ENCODE measurements at places on chromosomes 5 and 9.

DNA sequence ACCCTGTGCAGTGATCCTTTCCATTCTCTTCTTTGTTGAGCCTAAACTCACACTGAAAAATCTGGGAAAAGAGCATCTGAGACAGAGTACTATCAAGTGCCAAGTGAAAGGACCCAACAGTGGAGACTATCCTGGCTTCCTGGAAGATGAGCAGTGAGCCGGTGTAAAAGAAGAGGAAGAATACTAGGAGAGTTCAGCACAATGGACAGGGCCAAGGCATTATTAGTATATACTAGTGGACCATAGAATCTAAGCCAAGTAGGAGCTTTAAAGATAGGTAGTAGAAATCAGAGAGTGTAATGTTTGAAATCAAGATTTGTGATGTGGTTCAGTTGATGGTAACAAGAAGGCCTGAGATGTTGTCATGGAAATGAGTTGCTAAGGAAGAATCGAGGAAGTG, 140.8 kb downstream of the CAMK4 start:
- peak; percentile 8 for DNase-seq

- no peak for DNase-seq
Measured at GRCh38 chr5:178378527-178379484, 146.2 kb upstream of the PHYKPL start.

GRCh38 chr9:124590889-124591641, 83.9 kb upstream of the NR5A1 start:
- no peak for DNase-seq

DNA sequence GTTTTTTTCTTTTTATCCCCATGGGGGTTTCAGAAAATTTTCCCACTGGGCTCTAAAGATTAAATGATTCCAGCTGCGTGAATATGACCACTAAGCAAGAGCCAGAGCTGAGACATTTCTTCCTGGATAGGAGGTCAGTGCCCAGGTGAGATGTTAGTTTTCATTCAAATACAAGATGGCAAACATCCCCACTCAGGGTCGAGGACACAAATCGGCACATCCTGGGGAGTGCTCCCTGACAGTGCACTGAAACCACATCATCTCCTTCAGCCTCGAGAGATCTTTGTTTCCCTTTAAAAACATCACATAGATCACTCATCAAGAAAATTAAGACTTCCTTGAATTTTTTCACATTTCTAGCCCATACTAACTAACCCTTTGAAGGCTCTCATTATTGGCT, 273.2 kb upstream of the PANK3 start:
- DNase-seq = peak; percentile 5

GRCh38 chr5:59485629-59486439, 407.7 kb downstream of the PDE4D start:
- no peak for DNase-seq

DNA sequence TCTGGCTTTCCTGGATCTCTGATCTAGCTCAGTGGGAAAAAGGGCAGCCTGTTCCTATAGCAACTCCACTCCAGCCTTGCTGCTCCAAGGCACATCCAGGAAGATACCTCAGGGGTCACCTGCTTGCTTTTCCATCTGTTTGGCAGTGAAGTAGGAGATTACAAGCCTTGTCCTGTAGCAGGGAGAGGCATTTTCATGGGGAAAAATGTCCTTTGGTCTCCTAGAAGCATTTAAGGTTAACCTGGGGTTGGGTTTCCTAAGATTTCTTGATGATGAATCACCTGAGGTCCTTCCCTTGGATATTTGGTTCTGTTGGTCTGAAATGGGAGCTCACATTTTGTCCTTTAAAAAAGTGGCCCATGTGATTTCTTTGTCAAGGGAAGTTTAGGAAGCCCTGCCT, 1.5 kb upstream of the TMEM174 start:
- no peak for DNase-seq

- no peak for DNase-seq
Measured at GRCh38 chr5:1536322-1536845, 12.6 kb upstream of the LPCAT1 start.

DNA sequence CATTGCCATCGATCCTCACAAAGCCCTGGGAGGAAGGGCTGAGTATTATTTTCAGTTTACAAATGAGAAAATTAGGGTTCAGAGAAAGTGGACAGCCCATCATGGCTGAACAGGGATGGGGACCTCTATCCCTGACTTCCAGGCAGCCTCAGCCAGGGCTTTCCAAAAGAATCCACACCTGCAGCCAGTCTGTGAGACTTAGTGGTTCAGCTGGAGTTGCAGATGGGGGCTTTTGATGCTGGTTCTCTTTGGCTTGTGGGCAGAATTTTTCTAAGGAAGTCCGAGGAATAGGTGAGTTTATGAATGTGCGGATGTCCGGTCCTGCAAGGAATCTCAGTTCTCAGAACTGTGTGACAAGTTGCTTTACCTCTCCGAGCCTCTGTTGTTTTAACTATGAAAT, 138.1 kb downstream of the RGS3 start:
- no peak for DNase-seq

DNA sequence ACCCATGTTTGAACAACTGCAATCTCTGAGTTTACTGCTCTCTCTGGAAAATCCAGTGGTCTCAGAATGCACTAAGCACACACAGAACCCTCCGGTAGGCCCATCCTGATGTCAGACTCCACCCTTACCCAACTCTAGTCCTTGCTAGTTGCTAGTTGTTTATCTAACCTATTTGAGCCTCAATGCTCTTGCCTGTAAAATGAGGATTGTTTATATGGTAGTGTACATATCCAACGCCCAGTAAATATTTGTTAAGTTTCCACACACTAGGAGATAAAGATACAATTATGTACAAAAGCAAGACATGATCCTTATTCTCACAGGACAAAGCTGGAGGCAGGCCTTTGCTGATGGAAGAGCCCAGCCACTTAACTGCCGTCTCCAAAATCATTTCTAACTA, 192.2 kb downstream of the SPOCK1 start:
- no peak for DNase-seq

DNA sequence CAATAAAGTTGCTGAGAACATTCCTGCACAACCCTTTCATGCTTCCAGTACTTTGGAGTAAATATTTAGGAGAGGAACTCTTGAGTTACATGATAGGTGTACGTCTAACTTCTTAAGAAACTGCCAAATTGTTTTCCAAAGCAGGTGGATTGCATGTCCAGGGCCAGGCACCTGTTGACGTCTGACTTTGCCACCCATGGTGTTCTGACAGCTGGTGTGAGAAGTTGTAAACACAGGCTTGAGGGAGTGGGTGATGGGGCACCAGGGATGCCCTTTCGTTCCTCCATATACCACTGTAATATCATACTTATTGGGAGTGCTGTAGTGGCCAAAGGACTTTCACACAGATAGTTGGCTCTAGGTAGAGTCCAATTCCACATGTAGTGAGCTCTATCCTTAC, 352.1 kb downstream of the GADD45G start:
- no peak for DNase-seq

DNA sequence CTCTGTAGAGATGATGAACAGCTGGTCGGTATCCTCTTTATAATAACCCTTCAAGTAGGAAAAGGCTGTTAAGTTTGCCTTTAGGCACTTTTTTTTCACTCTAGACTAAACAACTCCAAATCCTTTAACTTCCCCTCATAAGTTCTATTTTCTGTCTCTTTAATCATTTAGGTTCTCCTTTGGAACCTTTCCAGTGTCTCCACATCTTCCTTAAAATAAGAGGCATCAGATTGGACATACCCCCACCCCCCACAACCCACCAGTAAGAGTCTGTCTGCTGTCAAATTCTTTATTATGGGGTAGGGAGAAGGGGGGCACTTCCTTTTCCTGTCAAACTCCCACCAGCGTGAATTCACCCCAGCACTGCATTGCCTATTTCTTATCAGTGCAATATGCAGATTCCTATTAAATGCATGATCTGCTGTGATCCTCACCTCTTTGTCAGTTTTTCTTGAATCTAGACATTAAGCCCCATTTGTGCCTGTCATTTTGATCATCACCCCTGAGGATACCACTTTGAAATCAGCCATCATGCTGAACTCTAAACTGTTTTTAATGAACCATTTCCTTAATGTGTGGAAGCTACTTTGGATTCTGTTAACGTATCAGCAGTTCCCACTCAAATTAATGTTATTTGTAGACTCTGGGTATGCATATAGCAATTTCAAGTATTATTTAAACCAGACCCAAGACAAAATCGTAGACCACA, 212.2 kb downstream of the PDZD2 start:
- DNase-seq = peak; percentile 51

- DNase-seq = no peak
Measured at GRCh38 chr5:2221450-2221849, 338.7 kb upstream of the IRX4 start.

GRCh38 chr5:144092508-144092907, 78.0 kb downstream of the YIPF5 start:
- no peak for DNase-seq

- no peak for DNase-seq
Measured at GRCh38 chr5:156295431-156295830, 31.5 kb upstream of the SGCD start.

- no peak for DNase-seq
Measured at GRCh38 chr9:136860529-136860928, 5.6 kb downstream of the EDF1 start.

- no peak for DNase-seq
Measured at GRCh38 chr5:11814373-11814772, 89.9 kb downstream of the CTNND2 start.

GRCh38 chr5:59236986-59237385, 654.1 kb downstream of the RAB3C start:
- no peak for DNase-seq

DNA sequence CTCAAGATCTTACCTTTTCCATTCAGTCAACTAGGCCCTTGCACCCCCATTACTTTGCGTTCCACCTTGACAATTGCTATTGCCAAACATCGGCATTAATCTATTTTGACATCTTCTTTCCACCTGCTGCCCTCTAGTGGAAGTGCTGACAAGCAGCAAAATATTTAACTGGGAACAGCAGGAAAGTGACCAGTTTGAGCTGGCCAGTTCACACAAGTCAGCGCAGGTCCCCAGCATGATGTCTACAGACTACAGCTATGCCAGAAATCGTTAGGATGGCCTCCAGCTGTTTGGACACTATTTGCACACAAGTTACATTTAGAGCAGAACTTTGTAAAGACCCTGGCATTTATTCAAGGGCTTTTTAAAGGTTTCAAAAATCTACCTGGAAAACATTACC, 160.1 kb downstream of the GHR start:
- peak; percentile 77 for DNase-seq

GRCh38 chr5:32017692-32018367, 156.3 kb downstream of the GOLPH3 start:
- no peak for DNase-seq

GRCh38 chr9:126294331-126295081, 32.1 kb upstream of the MVB12B start:
- no peak for DNase-seq

GRCh38 chr9:70111641-70112236, 68.1 kb downstream of the MAMDC2 start:
- no peak for DNase-seq

DNA sequence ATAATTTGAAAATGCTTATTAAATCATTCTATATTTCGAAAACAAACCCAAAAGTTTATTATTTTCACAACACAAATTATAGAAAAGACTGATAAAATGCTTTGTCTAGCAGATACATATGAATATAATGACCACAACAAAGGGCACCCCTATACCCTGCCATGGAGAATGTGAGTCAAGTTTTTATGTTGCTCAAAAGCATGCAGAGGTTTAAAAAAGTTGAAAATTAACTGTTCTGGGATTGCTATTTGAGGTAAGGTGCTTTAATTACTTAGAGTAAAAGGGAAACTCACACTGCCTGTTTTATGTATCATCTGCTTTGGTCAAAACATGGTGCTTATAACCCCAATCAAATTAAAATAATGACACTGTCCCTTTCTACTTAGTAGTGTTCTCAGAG, 41.0 kb downstream of the MLANA start:
- DNase-seq = no peak

GRCh38 chr5:25744908-25745307, 1100.1 kb upstream of the CDH10 start:
- DNase-seq = no peak
